ENCODE measurements at places on chromosomes 2 and 18.

- DNase-seq: peak; percentile 73
Measured at GRCh38 chr2:134120733-134121630, 132.9 kb upstream of the MGAT5 start.

- no peak for DNase-seq
Measured at GRCh38 chr18:79542876-79543750, 136.5 kb upstream of the CTDP1 start.

- DNase-seq: no peak
Measured at GRCh38 chr2:216279031-216279430, 93.3 kb downstream of the MARCHF4 start.

DNA sequence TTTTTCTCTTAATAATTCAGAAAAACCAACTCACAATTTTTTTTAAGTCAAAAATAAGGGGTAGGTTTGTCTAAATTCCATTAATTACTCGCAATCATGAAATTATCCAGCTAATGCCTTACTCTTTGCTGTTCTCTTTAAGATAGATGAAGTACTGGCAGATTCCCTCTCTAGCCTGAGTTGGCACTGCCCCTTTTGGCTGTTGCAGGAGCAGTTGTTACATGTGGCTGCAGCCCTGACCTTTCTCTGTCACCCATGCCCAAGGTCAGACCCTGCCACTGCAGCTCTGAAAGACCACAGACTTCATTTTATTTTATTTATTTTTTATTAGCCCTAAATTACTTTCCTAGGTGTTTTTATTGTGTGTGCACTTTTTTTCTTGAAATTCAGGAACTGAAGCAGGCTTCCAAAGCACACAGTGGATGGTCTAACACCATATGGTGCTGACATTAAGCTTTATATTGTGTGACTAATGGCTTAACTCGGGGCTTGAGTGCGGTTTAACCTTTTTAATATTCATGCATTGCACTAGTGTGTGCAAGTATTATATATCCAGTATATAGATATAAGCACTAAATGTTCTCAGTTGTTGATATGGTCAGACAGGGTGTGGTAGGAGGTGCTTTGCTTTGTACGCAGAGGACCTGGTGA, 313.0 kb downstream of the CDH2 start:
- no peak for DNase-seq

- DNase-seq: no peak
Measured at GRCh38 chr2:188485496-188485895, 193.8 kb downstream of the GULP1 start.

DNA sequence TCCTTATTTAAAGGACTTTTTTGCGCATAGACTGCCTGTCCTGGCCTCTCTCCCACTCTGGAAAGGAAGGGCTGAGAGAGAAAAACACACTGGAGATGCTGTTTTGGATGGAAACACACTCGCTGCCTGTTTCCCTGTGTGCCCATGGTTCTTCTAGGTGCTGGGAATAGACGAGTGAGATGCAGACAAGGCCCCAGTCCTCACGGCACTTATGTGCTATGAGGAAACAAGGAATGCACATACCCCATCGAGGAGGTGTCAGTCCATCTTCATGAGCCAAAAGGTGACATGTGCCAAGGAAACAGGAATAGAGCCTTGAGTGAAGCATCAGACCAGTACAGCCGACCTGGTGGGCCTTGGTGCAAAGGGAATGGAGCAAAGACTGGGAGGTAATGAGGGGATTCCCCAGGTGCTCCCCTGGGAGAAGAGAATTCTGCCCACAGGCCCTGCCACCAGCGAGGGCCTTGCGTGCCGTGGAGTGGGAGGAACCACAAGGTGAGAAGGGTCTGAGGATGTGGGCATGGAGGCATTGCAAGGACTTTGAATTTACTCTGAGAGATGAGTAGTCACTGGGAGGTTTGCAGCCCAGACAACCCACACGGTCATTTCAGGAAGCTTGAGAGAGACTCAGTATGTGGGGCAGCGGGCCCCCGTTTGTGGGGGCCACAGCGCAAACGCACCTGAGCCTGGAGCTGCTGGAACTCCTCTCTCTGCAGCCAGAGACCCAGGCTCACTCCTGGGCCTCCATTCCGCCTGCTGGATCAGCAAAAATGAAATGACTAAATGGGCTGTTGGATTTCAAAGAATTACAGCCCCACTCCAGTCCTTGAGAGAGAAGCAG, 197.5 kb upstream of the COPS8 start:
- no peak for DNase-seq

DNA sequence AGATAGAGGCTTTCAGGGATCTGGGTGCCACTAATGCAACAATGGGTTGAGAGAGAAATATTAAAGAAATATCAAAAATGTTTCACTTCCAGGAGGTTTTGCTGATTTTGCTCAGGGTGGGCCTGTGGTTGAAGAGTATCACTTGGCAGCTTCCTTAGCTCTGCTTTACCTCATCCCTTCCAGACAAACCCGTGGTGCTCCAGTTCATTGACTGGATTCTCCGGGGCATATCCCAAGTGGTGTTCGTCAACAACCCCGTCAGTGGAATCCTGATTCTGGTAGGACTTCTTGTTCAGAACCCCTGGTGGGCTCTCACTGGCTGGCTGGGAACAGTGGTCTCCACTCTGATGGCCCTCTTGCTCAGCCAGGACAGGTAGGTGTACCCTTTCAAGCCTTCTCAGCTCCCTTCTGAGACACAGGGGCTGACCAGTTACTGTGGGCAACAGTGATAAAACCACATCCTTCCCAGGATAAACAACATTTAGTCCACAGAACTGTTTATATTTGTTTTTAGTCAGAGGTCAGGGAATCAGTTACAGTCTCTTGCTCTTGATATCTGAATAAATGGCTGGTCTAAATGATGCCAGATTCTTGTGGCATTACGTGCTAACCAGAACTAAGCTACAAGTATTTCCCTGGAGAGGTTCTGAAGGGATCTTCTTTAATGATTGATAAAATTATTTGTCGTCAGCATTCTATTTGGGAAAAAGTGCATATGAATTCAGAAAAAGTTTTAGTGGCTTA, 7.0 kb downstream of the SLC14A1 start:
- no peak for DNase-seq

- no peak for DNase-seq
Measured at GRCh38 chr2:53770264-53770663, 2.7 kb downstream of the CHAC2 start.

- no peak for DNase-seq
Measured at GRCh38 chr2:121545913-121546312, 15.2 kb downstream of the RNU4ATAC start.

DNA sequence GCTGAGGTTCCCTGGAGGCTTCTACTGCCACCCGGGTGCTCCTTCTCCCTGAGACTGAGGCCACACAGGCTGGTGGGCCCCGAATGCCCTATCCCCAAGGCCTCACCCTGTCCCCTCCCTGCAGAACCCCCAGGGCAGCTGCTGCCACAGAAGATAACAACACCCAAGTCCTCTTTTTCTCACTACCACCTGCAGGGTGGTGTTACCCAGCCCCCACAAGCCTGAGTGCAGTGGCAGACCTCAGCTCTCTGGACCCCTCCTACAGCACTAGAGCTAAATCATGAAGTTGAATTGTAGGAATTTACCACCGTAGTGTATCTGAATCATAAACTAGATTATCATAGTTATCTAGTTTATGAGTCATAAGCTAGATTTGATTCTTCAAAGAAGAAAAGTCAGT, 7.3 kb upstream of the CENPA start:
- DNase-seq: no peak

GRCh38 chr18:61883547-61883946, 9.3 kb downstream of the RNF152 start:
- DNase-seq: no peak

DNA sequence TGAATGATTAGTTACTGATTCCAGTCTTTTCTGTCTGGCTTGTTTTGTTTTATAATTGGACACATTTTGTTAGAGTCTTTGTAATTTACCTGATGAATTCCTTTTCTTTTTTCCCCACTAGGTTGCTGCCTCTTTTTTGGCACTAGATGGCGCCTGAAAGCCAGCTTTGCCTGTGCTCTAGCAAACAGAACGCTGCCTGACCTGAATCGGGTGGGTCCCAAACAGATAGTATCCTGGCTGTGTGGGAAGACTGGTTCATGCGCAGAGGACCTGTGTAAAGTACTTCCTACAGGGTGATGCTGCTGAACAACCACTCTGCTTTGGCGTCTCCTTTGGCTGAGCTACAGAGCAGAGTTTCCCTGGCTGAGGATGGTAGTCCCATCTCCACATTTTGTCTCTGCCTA, 288.2 kb downstream of the IKZF2 start:
- no peak for DNase-seq

DNA sequence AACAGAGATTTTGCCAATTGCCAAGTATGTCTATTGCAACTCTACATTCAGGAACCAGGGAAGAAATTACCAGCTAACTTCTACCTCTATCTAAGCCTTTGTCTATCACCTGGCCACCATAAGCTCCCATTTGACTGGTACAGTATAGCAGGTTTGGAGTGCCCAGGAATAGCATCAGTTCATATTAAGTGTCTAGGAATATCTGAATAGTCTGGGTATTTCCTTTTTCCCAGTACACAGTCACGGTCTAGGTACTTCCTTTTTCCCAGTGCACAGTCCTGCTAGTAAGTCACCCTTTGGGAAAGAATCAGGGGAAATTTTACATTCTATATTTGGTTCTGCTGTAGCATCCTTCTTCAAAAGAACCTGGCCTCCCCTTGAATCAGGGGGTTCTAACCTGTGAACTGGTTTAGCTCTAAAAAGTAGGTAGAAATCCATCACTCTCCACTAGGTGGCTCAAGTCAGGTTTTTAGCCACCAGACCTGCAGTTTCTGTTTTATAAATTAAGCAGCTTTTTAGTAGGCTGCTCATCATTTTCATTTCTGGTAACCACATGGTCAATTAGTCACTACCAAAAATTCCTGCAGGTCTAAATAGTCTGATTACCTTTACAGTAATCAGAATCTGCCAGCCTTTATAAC, 49.3 kb upstream of the DNAJC10 start:
- DNase-seq: no peak

- no peak for DNase-seq
Measured at GRCh38 chr18:47876813-47877212, 53.6 kb downstream of the SMAD2 start.

DNA sequence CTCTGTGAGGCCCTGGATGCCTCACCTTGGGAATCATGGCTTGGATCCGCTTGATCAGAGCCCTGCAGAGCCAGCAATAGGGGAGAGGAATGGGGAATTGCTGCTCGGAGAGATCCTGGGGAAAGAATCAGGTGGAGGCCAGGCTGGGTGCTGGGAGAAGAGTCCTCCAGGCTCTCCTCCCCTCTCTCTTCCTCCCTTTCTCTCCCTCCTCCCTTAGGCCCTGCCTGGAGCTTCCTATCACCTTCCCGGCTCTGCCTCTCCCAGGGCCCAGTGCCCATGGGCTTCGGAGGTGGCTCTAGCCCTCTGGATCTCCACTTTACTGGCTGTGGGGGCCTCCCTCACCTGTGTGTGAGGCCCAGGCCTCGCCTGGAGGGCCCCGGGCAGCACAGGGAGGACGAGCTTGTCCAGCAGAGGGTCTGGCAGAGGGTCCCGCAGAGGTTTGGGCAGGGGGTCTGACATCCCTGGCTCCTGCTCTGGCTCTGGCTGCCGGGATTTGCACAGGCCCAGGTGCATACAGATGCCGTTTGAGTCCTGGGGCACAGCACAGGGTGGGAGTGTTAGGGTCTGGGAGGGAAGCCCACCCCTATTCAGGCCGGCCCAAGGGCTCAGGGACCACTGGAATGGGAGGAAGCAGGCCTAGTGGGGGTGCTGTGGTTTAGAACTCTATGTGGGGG, 2.6 kb downstream of the SFTPB start:
- no peak for DNase-seq

GRCh38 chr2:150234787-150235446, 252.6 kb downstream of the RND3 start:
- no peak for DNase-seq

- DNase-seq: no peak
Measured at GRCh38 chr18:50607378-50607926, 47.6 kb downstream of the MAPK4 start.

- DNase-seq: no peak
Measured at GRCh38 chr18:42328931-42329330, 373.9 kb downstream of the PIK3C3 start.

- DNase-seq: no peak
Measured at GRCh38 chr2:155714983-155715382, 617.5 kb downstream of the NR4A2 start.

DNA sequence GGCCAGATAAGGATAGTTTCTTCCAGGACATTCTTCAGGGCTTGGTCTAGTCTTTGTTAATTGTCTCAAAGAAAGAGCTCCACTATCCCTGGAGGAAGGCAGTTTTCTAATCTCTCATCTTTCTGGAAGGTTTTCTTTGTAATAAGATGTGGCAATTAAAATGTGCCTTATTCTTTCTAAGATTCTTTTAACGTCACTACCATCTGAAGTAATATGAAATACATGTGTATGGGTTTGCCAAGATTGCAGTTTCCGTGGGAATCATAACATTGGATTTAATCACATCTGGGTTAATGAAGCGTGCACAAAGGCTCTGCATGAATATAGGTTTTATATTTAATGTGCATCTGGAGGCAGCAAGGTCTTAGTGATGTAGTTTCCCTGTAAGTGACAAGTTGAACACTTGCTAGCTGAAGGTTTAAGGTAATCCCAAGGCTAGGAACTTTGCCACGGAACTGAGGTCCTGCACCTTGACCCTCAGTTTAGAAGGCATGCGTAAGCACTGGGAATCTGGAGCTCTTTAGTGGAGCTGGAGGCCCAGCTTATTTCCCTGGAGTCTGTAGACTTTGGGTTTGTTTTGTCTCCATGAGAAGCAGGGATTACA, 25.7 kb downstream of the DIS3L2 start:
- DNase-seq: no peak

GRCh38 chr18:60599267-60599666, 226.7 kb upstream of the MC4R start:
- DNase-seq: no peak

GRCh38 chr2:130319536-130319935, 23.2 kb upstream of the IMP4 start:
- no peak for DNase-seq

GRCh38 chr2:50535256-50535655, 496.7 kb downstream of the NRXN1 start:
- no peak for DNase-seq

- no peak for DNase-seq
Measured at GRCh38 chr2:195763866-195764265, 106.8 kb downstream of the SLC39A10 start.

DNA sequence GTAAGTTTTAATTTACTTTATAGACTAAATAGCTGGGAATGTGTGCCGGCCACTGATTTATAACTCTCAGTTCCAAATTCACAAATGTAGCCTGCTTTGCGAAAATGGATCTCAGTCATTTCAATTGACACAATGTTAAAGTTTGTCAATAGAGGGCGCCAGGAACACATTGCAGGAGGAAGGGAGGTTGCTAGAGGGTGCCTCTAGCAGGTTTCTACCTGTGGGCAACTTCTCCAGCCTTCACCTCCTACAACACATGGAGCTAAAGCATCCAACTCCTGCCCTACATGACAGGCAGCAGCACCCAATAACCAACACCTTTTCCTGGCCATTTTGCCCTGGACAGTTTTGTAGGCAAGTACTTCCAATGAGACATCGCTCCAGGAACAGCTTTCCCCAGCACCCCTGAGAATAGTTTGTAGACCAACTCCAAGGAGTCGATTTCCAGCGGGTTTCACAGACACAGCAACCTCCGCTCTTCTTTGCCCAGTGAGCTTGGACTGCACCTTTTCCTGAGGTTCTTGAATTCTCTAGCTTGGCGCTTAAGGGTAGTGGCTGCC, 784.8 kb upstream of the CDH2 start:
- no peak for DNase-seq

- DNase-seq: no peak
Measured at GRCh38 chr2:160664603-160665140, 171.1 kb upstream of the RBMS1 start.
